ENCODE measurements at places on chromosomes 11 and 22. TPM values are rescaled to one million over a fixed set of nuclear protein-coding genes. Genes with fewer than 3 reads are reported as not detected.
A peak's percentile ranks its signal among the peaks of the same experiment; 100 is the strongest.

DNA sequence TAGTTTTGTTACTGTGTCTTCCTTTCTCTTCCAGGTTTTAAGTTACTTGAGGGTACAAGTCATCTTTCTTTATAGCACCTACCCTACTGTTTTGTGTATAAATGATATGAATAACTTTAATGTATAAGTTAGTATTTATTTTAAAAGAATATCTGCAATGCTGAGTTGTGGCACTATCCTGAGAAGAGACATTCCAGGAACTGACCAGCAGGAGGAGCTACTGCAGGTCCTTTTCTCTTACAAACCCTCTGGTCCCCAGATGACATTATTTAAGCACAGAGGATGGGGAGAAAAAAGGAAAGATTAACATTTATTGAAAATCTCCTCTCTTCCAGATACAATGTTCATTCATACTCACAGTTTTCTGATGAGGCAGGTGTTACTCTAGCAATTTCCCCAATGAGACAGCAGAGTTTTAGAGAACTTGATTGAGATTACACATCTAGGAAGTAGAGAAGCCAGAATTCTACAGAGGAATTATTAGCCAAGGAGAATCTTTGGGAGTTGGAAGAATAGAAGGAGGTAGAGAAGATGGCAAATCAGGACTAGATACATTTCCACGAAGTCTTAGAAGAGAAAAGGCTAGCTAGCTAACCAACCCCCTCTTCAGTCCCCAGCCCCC is 541.2 kb upstream of the API5 start:
- no peak for DNase-seq

DNA sequence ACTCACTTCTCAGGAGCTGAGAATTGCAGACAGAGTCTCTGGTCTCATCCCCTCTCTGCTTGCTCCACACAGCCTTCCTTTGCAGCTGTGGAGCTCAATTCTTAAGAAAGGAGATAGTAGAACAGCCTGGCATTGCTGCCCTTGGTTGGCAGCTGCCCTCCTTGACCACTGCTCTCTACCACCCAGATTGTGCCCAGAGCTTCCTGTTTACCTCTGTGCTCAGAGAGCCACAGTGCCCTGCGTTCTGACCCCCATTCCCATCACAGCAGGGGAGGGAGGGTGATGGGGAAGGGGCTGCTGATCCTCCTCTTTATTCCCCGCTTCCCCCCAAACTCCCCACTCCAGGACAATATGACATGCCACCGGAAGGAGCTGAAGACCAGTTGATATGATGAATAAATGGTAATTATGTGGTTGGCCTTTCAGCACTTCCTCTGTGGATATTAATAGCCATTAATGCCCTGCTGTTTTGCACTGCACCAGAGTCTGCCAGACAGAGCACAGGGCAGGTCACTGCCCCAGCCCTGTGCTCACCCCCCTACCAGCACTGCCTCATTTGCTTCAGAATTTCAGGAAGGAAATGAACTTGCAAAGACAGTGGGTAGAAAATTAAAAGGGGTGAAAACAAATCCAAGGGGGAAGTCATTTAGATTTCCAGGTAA is 426.8 kb upstream of the CADM1 start:
- peak; percentile 88 for DNase-seq

TRIM51 gene
- polyA plus RNA-seq = not detected

GRCh38 chr22:19843857-19844376 is 10.8 kb downstream of the GNB1L start:
- no peak for DNase-seq

- no peak for DNase-seq
These were observed 10.6 kb upstream of the ARAP1 start for GRCh38 chr11:72762641-72763304.

DNA sequence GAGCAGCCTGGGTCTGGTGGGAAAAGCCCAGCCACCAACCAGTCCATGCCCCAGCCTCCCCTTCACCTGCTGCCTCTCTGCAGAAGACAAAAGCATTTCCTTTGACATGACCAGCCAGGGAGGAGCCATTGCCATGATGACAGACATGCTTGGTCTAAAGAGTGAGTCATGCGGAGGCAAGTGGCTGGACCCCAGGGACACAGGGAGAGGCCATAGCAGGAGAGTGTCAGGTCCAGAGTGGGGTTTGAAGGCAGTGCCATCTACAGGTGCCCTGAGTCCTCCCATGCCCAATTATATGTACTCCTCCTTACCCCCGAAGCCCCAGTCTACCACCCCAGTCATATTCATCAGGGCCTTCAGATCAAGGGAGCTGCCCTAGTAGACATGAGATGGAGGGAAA is 67.4 kb downstream of the SCN3B start:
- no peak for DNase-seq

- DNase-seq = no peak
These were observed 166.8 kb downstream of the TEAD1 start for GRCh38 chr11:12840871-12841660.

KDM4E gene
- polyA plus RNA-seq = not detected

GRCh38 chr11:67400942-67401494 is 640 bp downstream of the PPP1CA start:
- DNase-seq = no peak

DNA sequence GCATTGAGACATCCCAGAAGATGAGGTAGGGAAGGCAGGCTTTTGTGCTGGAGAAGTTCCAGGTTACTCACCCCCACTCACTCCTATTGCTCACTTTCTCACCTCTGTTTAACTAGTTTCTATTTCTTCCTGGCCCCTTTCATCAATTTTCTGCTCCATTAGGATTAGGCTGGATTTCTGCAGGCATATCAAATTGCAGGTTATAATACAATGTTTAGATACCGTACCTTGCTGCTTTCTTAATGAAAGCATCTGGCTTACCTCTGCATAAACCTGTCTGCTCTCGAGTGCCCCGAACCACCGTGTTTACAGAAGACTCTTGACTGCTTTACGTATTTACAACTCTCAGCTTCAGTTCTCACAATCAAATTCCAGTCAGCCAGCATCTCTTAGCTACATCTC is 173.7 kb downstream of the ADAMTS15 start:
- no peak for DNase-seq

DNA sequence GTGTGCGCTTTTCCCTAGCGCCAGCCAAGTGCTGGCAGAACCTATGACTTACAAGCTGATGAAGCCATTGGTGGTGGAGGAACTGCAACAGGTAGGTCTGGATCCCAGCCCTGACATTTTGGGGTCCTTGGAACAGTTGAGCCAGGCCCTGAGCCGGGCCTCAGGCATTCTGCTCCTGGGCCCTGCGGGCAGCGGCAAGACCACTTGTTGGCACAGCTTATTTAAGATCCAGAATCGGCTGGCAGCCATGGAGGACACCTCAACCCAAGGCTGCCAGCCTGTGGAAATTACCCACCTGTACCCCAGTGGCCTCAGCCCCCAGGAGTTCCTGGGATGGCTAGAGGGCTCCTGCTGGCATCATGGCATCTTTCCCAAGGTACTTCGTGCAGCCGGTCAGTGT is 49.7 kb downstream of the DNHD1 start:
- no peak for DNase-seq
